ENCODE measurements at places on chromosomes 3 and 15. TPM values are rescaled to one million over a fixed set of nuclear protein-coding genes. Genes with fewer than 3 reads are reported as not detected.

TMEM42 gene
- 8.8 TPM for total RNA-seq

TM4SF1 gene
- 49.2 TPM for total RNA-seq

CAV3 gene
- not detected for total RNA-seq

TIGIT gene
- not detected for total RNA-seq

CLEC3B gene
- total RNA-seq: 1.1 TPM

MESP2 gene
- total RNA-seq: 0.70 TPM

MYO5C gene
- 33.5 TPM for total RNA-seq

CD200R1 gene
- total RNA-seq: 0.11 TPM

CCDC80 gene
- 19.4 TPM for total RNA-seq

CATSPER2 gene
- 1.4 TPM for total RNA-seq

NMNAT3 gene
- 17.5 TPM for total RNA-seq

ANKUB1 gene
- total RNA-seq: not detected

TNFSF10 gene
- not detected for total RNA-seq

RETNLB gene
- not detected for total RNA-seq

SNX22 gene
- total RNA-seq: 1.2 TPM

MCCC1 gene
- 42.8 TPM for total RNA-seq

SLC26A6 gene
- 54.7 TPM for total RNA-seq

ERC2 gene
- total RNA-seq: 0.84 TPM

GATA2 gene
- 13.3 TPM for total RNA-seq

RHOV gene
- total RNA-seq: 3.2 TPM

SPPL2A gene
- 131 TPM for total RNA-seq

TMEM207 gene
- 0.65 TPM for total RNA-seq

Data from Caco-2 (cell line).